ENCODE measurements at places on chromosomes 1 and 21. TPM values are rescaled to one million over a fixed set of nuclear protein-coding genes. Genes with fewer than 3 reads are reported as not detected.

- DNase-seq: no peak
Observed at GRCh38 chr1:245458761-245459174, 304.0 kb downstream of the KIF26B start.

DNA sequence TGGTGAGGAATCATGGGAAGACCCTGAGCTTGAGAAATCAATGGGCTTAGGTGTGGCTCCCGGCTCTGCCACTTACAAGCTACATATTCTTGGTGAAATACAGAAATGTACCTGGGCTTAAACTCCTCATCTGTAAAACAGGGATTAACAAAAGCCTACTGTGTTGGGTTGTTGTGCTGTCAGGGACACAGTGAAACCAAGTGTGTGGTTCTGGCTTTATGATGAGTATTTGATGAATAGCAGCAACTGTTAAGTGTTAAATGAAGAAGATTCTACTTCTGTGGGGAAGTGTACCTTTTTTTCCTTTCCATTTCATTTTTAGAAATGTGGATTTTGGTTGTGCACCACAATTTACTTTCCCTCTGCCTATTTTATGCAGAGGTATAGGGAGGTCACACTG is 41.1 kb upstream of the DUSP10 start:
- no peak for DNase-seq

GRCh38 chr1:229192853-229193252 is 78.1 kb upstream of the RAB4A start:
- DNase-seq: no peak

The ELF3 gene
- 0.72 TPM for polyA plus RNA-seq

- no peak for DNase-seq
Observed at GRCh38 chr1:159918352-159919200, 6.7 kb downstream of the TAGLN2 start.

The WNT2B gene
- 2.8 TPM for polyA plus RNA-seq

- no peak for DNase-seq
Observed at GRCh38 chr1:40391688-40392145, 18.2 kb downstream of the SMAP2 start.

The S100A9 gene
- polyA plus RNA-seq: not detected

The PRDM16 gene
- 0.06 TPM for polyA plus RNA-seq

GRCh38 chr1:205593532-205593931 is 38.3 kb downstream of the ELK4 start:
- DNase-seq: no peak

GRCh38 chr1:240608707-240609106 is 3.2 kb downstream of the GREM2 start:
- no peak for DNase-seq
